ENCODE measurements at places on chromosomes 5 and 9. TPM values are rescaled to one million over a fixed set of nuclear protein-coding genes. Genes with fewer than 3 reads are reported as not detected.

GRCh38 chr9:84917366-84918070, 248.0 kb downstream of the NTRK2 start:
- DNase-seq = no peak

GRCh38 chr9:76374783-76375559, 19.3 kb downstream of the RFK start:
- no peak for DNase-seq

- DNase-seq = no peak
These were observed 92.1 kb upstream of the RANBP3L start for GRCh38 chr5:36393656-36394428.

- no peak for DNase-seq
These were observed 136.4 kb downstream of the SLIT3 start for GRCh38 chr5:169164481-169164925.

Gene PCSK5
- total RNA-seq = 25.4 TPM

Gene CFAP157
- total RNA-seq = not detected

GRCh38 chr9:82891321-82891720, 171.6 kb downstream of the RASEF start:
- DNase-seq = no peak

Gene HSPB3
- total RNA-seq = 12.4 TPM

Gene CER1
- total RNA-seq = 0.74 TPM

- no peak for DNase-seq
These were observed 60.1 kb downstream of the GALNT12 start for GRCh38 chr9:98867429-98868168.

DNA sequence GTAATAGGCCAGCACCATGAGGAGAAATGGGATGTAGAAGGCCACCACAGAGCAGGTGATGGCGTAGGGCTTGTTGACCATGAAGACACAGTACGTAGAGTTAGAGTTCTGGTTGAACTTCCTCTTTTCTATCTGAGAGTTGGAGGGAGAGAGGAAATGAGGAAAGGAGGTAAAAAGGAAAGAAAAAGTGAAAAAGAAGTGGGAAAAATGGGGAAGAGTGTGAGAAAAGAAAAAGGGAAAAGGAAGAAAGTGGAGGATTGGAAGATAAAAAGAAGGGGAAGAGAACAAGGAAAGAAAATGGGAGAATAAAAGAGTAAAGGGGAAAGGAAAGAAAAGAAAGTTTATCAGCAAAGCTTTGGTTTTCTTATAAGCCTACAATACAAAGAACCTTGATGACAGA, 126.1 kb downstream of the FBXO38 start:
- DNase-seq = no peak

GRCh38 chr9:121700165-121700831, 48.9 kb downstream of the DAB2IP start:
- DNase-seq = peak; percentile 47

Gene REEP2
- total RNA-seq = 5.3 TPM

DNA sequence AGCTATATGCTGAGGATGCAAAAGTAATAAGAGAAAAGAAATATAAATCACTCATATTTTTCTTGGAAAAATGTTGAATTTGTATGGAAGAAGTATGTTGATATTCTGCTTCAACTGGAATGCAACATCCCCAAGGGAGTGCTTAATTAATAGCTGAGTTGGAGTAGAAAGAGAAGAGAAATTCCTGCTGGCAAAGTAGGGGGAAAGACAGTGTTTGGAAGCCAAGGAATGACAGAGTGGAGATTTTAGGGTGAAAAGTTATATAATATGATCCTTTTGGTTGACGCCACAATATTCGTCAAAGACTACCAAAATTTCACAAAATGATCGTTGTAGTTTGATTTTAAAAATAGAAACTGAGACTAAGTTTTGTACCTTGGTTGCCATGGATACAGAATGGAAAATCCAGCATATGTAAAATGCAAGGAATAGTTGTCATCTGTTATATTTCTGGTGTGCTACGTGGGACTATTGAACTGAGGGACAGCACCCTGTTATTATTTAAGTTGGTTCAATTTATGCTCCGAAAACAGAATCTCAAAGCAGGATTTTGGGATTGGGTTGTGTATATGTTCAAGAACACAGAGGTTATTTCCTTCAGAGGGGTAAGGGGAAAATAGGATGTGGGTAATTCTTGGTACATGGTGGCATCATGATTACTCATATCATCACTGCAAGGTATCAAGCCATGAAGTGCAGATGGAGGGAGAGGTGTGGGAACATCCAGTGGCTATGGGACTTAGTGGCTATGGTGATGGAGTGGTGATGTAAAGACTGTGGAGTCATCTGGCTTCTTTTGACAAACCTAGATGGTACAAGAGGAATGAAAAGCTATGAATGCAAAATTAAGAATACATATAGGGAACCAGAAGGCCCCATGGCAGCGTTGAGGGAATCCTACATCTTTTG, 61.0 kb downstream of the SUB1 start:
- no peak for DNase-seq

Gene IFNA13
- total RNA-seq = not detected

DNA sequence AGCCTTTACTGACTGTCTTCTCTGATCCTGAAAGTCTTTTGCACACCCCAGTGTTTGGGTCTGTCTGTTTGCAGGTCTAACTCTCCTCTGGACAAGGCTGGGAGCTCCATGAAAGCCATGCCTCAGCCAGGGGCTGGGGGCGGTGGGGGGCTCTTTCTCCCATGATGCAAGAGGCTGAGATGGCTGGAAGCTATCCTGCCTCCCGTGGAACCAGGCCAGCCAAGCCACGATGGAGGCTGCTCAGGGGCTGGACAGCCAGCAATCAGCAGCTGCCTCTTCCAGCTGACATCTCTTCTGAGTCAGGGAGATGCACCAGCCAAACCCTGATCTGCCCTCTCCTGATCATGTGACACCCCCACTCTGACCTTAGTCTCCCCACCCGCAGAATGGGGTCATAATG, 154.0 kb downstream of the BARX1 start:
- no peak for DNase-seq

DNA sequence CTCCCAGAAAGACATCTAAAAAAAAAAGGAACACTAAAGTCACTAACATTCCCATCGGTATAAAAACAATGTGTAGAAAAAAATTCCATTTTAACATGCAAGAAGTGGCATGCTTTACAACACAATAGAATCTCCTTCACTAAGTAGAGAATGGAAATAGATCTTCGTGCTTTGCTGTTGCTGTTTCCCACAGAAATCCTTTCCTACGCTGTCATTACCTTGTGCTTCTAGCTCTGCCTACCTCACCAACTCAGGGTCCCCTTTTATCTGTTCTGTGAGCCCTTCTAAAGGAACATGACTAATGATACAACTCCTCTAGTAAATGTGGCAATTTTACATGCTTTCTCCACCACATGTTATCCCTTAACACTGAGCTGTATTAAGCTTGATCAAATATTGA, 202.9 kb downstream of the MCTP1 start:
- DNase-seq = no peak

Gene AJM1
- 0.69 TPM for total RNA-seq

- peak; percentile 96 for DNase-seq
These were observed at the start of gene AP3B1 for GRCh38 chr5:78294248-78295034. Gene AP3B1 (minus strand): TSS chr5:78294698. CDS start chr5:78294579, 119 bp downstream.

DNA sequence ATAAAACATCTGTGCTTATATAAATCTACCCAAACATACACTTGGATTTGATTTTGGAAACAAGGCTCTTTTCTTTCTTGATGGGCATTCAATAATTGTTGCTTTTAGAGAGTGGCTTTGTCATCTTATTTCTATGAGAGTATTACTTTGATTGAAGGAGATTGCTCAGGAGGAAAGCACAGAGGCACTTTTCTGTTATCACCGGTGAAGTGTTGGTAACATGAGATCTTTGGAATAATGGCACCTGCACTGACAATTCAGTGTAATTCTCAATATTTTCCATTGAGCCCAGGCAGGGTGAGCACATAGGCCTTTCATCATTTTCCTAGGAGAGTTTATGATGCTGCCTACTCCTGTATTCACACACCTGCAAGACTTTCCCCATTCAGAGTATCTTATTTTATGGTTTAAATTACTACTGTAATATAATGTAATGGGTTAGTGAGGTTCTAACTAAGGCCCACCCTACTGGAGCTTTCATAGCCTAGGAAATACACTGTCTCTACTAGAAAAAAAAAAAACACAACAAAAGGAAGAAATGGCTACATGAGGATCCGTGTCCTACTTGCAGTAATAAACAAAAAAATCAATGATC, 244.3 kb downstream of the DENND1A start:
- DNase-seq = no peak

Gene FOXD4L5
- total RNA-seq = 0.05 TPM

Gene DUSP1
- total RNA-seq = 76.4 TPM
